Activated T-cell treated with anti-CD3 and anti-CD28 coated beads for 4 hours (primary cell): ENCODE measurements at places on chromosomes 6 and 20.

GRCh38 chr20:62685781-62686555 lies 22.7 kb upstream of the NTSR1 start:
- no peak for DNase-seq

- no peak for DNase-seq
These were observed 68.7 kb downstream of the TOX2 start for GRCh38 chr20:43983359-43983758.

GRCh38 chr6:119174085-119174445 lies 95.6 kb upstream of the FAM184A start:
- no peak for DNase-seq

- DNase-seq: no peak
These were observed 255.4 kb downstream of the TBX18 start for GRCh38 chr6:84508981-84509380.

DNA sequence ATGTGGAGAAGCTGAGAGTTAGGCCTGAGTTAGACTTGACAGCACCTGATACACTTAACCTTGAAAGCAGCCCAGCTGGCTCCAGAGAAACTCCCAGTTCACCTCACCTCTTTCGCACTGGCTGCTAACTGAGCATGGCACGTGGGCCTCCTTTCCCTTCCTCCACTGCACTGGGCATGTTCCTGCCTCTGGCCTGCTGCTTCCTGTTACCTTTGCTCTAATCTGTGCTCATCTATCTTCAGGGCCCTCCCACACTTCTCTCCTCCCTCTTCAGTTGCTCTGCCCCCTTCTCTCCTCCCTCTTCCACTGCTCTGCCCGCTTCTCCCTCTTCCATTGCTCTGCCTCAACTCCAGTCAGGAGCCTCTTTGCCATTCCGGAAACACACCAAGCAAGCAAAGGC lies 13.7 kb upstream of the UBE2V1 start:
- no peak for DNase-seq

- DNase-seq: no peak
These were observed 52.3 kb upstream of the FABP7 start for GRCh38 chr6:122727244-122727643.

GRCh38 chr20:38164069-38164468 lies 1.0 kb downstream of the TGM2 start:
- no peak for DNase-seq

DNA sequence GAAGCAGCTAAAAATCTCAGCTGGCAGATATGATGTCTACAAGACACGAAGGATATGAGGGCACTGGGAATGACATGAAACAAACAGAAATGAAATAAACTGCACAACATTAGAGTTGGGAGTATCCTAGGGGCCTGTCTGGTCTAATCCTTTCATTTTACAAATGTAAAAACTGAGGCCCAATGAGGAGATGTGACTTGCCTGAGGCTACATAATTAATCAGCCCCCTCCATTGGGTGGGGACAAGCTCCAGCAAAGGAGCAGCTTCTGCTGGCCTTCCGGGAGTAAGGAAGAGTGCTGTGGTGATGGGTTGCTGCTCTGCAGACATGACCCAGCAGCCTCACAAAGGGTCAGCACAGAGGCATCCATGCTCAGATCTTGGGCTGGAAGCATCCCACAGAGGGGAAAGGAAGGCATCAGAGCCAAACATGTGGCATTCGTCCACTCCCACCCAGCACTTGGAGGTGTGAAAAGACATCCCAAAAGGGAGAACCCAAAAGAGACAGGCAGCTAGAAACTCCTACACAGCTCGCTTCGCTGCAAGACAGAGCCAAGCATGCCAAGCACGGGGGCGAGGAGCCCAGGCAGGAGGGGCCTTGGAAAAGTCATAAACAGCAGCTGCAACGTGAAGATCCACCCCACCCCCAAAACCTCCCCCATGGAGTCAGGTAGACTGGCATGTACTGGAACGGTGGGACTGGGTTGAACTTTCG lies 183.7 kb downstream of the UNC5CL start:
- no peak for DNase-seq

- DNase-seq: no peak
These were observed 52.4 kb upstream of the SPDEF start for GRCh38 chr6:34608321-34609091.

DNA sequence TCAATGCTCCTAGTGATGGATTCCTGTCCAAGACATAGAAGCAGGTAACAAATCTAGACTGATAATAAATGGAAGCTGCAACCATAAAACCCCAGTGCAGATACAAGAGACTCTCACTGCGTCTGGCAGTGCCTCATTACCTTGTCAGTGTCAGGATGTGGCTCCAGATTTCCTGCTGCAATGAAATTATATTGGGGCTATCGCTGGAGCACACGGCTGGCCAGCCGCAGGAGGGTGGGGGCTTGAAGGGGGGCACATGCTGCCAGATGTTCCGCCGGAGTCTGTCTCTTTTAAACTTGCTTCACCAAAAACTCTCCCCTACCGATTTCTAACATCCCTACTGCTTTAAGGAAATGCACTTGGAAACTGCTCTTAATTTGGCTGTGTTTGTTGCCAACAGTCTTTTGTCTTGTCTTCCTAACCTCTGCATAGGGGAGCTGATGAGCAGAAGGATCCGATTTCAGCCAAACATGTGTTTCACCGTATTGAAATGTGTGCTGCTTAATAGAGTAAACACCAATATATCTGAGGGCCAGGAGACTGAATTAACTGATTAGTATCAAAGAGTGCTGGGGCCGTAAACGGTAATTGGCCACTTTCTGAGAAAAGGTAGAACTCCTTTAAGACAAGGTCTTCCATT lies 102.2 kb upstream of the EXOC2 start:
- DNase-seq: no peak

DNA sequence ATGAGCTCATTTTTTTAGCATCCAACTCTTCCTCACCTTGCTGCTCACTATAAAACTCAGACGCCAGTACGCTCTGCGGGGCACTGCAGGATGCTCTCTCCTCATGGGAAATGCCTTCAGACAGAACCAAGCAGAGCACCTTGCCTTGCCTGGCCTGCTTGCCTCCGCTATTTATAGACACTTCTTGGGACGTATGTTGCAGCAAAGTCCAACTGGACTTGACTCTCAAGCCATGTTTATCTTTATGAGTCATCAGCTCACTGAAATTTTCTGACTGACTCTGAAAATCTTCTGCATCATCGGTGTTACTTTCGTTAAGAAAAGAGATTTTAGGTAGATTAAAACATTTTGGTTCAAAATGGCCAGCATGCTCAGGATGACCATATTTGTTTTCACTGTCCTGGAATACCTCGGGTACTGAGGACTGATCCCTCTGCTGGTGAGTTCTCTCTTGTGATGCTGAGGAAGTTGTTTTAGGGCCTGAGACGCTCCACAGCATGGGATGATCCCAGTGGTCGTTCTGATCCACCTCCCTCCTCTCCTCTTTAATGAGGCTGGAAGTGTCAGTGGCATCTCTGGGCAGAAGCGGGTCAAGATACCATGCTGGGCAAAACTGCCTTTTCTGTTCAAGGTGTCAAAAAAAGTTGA lies 204.5 kb downstream of the KIF16B start:
- DNase-seq: no peak

DNA sequence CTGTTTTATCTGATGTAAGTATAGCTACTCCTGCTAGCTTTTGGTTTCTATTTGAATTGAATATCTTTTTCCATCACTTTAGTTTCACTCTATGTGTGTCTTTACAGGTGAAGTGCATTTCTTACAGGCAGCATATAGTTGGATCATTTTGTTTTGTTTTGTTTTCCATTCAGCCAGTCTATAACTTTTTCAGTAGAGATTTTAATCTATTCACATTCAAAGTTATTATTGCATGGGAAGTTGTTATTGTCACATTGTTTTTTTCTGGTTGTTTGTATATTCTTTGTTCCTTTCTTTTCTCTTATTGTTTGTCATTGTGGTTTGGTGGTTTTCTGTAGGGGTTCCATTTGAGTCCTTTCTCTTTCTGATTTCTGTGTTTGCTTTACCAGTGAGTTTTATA lies 151.2 kb downstream of the PDE10A start:
- no peak for DNase-seq

- DNase-seq: no peak
These were observed 38.5 kb downstream of the ARFGEF2 start for GRCh38 chr20:48959899-48960550.

GRCh38 chr6:97396880-97397279 lies 113.9 kb upstream of the MMS22L start:
- no peak for DNase-seq

GRCh38 chr20:59955131-59955796 lies 3.0 kb upstream of the CDH26 start:
- DNase-seq: no peak

DNA sequence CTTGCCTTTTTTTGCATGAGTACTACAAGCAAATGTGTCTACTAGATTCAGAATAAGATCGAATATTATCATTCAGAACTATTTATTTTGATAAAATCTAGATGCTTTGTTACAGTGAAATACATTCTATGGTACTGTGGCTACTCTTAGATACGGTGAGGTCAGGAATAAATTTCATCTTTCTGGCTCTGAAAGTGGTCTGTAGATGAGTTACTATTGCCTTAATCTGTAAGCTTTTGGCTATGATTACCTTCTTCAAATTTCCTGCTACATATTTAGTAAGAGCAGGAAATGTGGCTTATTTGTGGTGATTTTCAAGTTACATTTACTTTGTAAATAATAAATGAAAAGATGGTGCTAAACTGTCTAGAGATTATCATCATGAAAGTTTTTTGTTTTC lies 50.0 kb downstream of the SCAF8 start:
- no peak for DNase-seq

DNA sequence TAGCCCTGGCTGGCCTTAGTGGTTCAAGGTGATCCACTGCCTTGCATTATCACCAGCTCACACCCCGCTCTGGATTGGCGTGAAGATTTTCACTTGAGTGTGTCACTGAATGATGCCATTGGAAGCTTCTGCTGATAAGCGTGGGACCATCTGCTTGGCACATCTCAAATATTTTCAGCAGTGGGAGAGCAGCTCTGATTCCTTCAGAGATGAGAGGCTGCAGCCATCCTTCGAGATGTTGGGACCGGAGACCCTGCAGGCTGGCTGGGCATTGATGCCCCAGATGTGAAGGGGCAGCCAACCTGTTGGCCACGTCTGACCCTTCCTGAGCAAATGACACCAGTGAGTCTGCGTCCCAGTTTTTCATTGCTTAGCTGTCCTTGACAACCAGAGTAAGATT lies at the start of gene MAS1:
Gene MAS1, plus strand, starts transcription at position 197 of the 400 bp plus-strand sequence. CDS start 15,968 bp downstream, outside the sequence.
- no peak for DNase-seq

GRCh38 chr6:168109171-168109570 lies 30.2 kb upstream of the FRMD1 start:
- no peak for DNase-seq

DNA sequence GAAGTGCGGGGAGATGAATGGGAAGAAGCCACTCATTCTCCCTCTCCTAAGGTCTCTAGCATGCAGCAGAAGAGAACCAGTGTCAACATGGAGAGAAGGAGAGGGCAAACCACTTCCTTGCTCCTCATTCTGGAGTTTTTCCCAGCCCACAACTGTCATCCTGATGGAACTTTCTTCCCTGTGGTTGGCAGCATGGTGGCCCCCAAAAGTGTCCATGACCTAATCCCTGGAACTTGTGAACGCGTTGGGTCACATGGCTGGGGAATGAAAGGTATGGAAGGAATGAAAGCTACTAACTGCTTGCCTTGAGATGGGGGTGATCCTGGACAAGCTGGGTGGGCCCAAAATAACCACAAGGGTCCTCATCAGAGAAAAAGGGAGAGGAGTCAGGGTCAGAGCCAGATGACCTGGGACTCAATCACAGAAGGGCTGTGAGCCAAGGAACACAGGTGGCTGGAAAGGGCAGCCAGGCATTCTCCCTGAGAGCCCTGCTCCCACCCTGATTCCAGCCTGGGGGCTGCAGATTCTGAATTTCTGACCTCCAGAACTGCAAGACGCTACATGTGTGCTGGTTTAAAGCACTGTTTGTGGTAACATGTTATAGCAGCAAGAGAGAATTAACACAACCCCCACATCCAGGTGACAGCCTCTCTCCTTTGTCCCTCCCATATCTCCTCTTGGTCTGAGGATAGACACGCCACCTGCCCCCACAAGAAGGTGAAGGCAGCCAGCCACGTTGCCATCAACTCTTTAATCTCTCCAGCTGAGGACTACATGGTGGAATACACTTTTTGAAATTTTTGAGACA lies 63.2 kb downstream of the PYGB start:
- no peak for DNase-seq

GRCh38 chr6:97262676-97263075 lies 20.3 kb downstream of the MMS22L start:
- no peak for DNase-seq

DNA sequence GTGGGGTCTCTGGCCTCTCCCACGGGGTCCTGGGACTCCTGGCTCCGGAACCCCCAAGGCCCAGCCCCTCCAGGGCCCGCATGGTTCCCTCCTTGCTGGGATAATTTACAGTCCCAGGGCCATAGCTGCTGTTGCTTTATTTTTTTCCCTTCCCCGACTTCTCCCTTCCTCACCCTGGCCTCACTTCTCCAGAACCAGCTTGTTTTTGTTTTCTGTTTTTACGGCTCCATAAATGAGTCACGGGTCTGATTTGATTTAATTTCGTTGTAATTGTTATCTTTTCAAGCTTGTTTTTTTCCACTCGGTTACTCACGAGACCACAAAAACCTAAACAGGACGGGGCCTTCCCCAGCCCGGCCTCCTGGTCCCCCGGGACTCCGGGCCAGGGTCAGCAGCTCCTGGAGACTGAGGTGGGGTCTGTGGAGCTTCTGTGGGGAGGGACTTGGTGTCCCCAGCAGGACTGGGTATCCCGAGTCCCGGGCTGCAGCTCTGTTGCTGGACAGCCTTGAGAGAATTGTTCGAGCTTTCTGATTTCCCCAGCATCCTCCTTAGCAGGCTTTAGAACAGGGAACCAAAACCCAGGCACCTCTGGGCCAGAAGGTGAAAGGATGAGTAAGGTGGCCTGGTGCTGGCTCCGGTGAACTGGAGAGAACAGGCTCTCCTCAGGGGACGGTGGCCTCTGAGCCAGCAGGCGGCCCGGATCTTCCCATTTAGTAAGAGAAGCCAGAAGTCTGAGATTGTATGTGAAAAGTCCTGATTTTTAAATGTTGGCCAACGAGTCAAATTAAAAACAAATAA lies 94.9 kb downstream of the CEBPB start:
- DNase-seq: no peak

DNA sequence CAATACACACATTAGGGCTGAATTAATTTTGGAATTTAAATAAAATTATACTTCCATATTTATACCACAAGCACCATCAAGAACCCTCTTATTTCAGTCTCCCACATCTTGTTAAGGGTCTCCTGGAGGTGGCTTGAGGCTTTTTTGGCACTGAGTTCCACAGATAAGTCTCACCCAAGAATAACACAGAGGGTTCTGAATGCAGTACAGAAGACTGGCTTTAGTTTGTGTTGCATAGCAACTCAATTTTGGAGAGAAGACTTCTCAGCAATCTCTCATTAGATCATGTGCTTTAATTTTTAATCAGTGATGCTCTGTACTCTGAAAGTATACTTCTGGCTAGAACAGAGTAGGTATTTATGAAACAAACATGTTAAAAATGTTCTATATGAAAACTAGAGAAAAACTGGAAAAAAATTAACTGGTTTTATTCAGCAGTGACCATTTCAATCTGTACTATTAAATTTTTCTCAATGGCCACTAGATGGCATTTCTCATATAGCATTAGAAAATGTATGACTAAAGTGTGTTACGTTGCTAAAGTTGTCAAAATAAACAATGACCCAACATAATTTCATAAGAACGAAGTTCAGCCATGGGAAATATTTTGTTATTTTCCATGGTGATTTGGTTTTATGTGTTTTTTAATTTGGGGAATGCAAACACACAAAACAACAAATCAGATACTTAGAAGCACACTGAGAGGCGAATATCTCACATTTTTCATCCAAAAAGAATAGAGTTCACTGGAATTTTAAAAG lies 32.7 kb upstream of the MAP7 start:
- no peak for DNase-seq
